ENCODE measurements at places on chromosomes 16 and 17.

DNA sequence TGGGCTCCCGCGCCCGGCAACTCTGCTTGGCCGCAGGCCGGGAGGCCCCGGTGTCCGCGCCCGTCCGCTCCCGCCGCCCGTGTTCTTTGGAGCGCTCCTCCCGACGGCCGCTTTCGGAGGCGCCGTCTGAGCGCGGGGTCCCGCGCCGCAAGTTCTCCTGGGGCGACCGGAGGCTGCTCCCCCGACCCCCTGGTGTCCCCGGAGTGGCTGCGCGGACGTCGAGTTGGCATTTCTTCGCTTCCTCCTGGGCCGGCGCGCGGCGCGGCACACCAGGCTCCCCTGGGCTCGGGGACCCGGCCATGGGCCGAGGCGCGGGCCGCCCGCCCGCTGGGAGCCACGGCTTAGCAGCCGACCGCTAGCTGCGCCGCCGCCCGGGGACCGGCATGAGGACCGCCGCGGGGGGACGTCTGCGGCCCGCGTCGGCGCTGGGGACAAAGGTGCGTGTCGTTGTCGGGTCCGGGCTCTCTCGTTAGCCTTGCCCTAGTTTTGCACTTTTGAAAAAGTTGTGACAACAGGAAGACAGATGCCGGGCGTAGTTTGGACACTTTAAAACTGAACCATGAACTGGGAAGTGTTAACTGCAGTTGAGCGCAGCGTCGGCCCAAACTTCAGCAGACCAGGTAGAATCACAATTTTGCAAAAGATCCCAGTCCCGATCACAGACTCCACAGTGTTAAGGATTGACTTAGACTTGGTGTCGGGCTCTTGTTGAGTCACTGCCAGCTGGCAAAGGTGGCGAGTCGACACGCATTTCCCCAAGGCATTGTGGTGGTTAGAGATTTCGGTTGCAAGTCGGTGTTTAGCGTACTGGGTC, 700 bp downstream of the UBN1 start:
- DNase-seq = peak; percentile 15

DNA sequence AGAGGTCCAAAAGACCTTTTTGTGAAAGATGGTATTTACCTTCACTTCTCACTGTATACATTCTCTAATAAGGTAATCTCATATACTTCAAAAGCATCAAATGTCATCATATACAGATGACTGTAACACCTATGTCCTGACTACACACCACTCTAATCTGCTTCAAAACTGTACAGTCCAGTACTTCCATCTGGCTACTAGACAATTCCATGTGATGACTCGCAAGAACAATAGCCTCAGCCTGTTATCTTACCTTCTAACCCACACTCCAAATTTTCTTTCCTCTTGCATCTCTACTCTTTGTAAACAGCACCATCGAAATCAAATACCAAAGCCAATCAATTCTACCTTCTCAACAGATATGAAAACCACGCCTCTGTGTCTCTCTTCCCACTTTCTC, 24.1 kb downstream of the MYO1D start:
- no peak for DNase-seq

DNA sequence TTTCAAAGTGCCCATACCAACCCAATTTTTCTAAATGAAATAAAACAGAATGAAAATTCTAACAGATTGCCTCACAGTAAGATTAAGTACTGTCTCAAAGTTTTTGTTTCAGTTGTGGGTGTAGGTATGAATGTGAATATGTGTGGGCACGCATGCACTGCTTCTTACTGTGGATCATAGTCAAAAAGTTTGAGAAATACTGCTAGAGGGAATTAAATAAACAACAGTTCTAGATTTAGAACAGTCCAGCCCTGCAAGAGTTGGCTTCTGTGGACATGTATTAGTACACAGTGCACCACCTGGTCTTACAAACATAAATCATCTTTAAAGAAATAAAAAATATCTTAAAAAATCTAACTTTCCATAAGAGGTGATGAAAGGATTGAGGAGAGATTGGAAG, 8.4 kb downstream of the ZNF652 start:
- no peak for DNase-seq

DNA sequence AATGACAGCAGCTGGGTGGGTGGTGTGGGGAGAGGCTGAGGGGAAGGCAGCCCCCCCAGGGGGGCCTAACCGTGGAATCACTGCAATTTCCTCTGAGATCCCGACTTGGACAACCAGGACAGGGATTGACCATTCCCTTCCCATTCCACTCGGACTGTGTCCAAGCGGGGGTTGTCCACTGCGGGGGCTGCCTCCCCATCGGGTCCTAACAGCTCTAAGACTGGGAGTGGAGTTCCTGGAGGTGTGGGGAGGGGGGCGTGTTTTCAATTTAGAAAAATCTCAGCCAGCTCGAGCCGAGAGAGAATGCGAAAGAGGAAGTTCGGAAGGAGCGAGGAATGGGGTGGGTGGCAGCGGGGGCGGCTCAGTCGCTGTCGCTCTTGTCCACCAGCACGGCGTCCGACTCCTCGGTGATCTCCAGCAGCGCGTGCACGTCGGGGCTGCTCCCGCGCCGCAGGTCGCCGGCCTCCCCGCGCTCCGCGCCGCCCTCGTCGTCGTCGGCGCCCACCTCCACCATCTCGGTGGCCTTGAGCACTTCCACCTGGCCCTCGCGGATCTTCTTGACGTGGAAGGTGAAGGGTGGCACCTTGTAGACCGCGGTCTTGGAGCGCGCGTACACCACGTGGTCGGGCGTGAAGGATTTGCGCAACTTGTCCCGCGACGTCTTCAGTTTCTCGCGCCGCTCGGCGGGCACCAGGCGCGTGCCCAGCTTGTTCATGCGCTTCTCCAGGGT, 16.2 kb upstream of the STAT3 start:
- no peak for DNase-seq

DNA sequence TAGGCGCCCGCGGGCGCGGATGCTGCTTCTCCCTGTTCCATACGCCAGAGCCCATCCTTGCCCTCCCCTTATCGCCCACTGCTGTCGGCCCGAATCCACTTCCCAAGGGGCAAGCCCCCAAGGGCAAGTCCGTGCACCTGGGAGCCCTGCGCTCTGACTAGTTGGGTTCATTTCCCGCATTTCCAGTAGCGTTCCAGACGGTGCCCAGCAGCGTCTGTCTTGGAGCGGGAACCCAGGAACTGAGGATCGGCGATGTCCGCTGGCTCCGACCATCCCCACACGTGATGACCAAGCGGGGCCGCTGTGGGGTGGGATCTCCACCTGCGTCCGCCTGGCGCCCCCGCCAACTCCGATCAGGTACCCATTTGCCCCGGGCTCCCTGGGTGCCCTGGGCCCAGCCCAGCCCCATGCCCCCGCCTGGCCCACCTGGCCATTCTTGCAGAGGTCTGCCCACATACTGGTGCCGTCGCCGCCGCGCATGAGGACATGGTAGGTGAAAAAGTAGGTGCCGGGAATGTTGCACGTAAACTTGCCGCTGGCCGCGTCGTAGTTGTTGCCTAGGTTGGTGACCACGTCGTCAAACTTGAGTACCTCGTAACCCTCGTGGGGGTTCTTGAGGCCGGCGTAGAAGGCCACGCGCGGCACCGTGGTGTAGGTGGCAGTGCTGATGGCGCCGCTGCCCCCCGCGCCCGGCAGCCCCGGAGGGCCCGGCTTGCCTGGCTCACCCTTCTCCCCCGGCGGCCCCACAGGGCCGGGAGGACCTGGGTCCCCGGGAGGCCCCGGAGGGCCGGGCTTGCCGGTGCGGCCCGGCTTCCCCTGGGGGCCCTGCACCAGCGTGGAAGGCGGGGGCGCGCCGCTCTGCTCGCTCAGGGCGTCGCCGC, 837 bp downstream of the C1QL1 start:
- no peak for DNase-seq

- no peak for DNase-seq
Observed at GRCh38 chr16:89052890-89053724, 40.5 kb upstream of the ACSF3 start.

- DNase-seq = no peak
Observed at GRCh38 chr17:68103148-68103547, 67.6 kb downstream of the KPNA2 start.

DNA sequence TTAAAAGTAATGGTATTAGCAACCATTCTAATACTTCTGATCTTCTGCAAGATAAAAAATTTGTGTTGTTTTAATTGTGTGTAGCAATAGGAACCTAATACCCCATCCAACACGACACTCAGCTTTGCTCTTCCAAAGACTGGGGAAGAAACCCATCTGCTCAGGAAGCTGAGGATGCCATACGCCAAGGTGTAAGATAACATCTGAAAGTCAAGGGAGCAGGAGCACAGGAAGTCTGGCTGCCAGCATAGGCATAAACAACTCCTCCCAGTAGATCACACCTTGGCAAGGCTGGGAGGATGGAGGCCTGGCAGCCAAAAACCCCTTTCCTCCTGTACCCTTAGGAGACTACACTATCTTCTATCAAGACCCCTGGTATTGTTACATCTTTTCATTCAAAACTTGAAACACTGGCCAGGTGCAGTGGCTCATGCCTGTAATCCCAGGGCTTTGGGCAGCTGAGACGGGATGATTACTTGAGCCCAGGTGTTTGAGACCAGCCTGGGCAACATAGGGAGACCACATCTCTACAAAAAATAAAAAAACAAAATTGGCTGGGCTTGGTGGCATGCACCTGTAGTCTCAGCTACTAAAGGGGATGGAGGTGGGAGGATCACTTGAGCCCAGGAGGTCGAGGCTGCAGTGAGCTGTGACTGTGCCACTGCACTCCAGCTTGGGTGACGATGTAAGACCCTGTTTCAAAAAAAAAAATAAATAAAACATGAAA, 5.7 kb upstream of the SPHK1 start:
- no peak for DNase-seq

- no peak for DNase-seq
Observed at GRCh38 chr17:27264068-27264812, 29.7 kb upstream of the WSB1 start.
